NCI-H460 (cell line): ENCODE measurements at places on chromosomes 3 and 15.

- no peak for DNase-seq
Observed at GRCh38 chr3:117126946-117127546, 417.5 kb downstream of the TUSC7 start.

GRCh38 chr15:98604983-98605382 lies 43.4 kb upstream of the IGF1R start:
- no peak for DNase-seq

DNA sequence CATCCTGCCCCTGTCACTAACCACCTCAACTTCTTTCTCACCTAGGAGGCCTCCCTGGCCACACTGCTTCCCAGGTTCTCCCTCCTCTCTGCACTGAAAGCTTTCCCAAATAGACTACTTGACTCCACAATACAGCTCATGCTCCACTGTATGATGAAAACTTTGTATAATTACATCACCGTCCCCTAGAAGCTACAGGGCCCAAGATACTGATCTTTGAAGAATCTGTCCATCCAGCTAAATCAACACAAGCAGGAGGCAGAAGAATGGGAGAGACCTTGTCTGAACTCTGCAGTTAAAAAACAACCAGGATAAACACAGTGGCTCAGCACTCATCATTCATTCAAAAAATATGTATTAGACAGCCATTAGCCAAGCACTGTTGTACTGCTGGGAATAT lies 26.4 kb upstream of the RPS17 start:
- no peak for DNase-seq

DNA sequence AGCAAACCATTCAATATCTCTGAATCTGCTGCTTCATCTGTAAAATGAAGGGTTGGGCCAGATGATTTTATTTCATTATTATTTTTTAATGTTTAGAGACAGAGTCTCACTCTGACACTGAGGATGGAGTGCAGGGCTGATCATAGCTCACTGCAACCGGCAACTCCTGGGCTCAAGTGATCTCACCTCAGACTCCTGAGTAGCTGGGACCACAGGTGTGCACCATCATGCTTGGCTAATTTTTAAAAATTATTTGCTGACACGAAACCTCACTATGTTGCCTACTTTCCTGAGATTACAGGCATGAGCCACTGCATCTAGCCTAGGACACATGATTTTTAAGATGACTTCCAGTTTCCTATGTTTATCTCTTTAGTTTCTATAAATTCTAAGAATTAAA lies 105.8 kb downstream of the P3H2 start:
- DNase-seq = no peak

DNA sequence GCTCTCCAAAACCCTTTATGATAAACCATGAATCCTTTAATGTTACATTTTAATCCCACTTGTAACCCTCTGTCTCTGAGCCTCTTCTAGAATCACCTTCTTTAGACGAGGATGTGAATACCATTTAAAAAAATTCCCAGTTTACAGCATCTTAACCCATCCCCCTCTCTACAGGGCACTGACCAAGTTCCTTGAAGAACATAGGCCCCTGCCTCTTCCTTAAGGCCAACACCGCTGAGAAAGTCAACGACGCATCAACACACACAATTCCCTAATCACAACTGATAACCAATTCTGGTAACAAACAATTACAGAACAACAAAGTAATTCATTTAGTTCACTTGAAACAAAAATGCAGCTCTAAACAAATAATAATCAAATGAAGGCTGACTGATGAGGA lies 130.3 kb downstream of the DLG1 start:
- DNase-seq = no peak

DNA sequence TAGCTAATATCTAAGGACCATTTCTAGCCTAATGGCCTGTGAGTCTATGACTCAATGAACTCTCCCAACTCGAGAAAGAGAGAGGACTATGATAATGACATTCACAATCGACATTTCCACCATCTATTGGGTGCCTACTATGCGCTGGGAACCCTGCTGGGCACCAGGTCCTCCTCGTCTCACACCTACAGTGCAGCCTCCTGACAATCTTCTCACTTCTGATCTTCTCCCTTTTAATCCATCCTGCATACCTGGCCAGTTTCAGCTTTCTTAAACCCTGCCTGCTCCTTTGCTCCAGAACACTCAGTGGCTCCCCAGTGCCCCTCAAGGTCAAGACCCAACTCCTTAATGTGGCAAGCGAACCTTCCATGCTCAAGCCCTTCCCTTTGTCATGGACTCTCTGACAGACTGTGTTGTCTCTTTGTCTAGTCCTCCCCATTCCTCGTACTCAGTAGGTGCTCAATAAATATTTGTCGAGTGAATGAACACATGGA lies 3.5 kb upstream of the SLC6A1 start:
- no peak for DNase-seq

DNA sequence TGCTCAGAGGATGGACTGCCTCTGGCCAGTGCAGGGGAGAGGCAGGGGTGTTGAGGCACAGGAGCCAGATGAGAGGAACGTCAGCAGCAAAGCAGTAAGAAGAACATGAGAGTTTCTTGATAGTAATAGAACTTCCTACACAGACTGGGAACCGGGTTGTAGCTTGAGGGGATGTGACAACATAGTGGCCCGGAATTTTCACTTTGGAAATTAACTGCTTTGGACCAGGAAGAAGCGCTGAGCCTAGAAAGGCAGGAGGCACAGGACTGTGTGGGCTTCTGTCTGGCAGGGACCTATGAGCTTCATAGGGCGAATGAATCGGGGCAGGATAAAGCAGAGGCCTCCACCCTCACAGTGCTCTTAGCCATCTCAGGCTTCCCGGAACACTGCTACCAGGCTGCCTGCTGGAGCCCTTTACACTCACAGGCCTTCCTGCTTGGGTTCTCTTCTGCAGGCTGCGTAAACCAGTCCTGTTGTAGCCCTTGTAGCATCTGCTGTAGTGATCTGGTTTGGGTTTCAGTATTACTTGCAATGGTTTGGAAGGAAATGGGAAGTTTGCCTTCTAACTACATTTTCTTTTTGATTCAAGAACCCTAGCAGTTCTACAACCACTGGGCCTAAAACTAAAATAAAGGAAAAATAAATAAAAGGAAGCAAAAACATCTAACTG lies 3.3 kb upstream of the ADPGK start:
- DNase-seq = no peak

DNA sequence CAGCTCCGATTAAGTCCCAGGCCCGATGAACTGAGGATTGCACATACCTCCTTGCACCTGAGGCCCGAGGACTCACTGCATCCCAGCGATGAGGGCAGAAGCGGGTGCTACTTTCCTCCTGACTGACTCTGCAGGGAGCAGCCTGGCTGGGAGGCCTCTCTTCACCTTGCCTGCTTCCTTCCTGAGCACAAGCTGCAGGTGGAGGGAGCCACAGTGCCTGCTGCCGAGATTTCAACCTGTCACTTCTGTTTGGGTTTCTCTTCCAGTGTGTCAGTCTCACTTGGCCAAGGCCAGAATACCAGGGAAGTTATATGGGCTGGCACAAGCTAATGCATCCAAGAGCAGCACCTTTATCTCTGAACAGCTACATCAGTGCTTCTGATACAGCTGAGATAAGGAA lies 185.4 kb downstream of the NTRK3 start:
- no peak for DNase-seq

DNA sequence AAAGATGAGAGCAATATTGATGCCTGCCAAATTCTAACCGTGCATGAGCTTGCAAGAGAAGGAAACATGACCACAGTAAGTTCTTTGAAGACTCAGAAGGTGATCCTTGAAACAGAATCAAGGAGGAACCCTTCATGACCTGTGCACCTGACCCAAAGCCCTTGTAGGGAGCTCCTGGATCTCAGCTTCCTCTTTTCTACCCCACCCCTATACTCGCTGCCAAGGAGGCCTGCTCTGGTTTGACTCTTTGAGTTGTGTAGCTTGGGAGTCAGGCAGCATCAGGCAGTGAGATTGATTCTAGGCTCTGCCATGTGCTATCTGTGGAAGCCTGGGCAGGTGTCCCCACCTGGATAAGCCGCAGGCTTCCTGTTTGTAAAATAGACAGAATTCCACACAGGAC lies 10.6 kb downstream of the TTC21A start:
- no peak for DNase-seq

- DNase-seq = no peak
Observed at GRCh38 chr3:42500909-42501308, 1.5 kb upstream of the VIPR1 start.

- DNase-seq = no peak
Observed at GRCh38 chr15:71807125-71807629, 3.2 kb upstream of the NR2E3 start.

- DNase-seq = no peak
Observed at GRCh38 chr3:73609655-73610054, 15.1 kb downstream of the PDZRN3 start.

- no peak for DNase-seq
Observed at GRCh38 chr15:86018679-86019078, 61.0 kb upstream of the AGBL1 start.

- DNase-seq = no peak
Observed at GRCh38 chr3:146709969-146710368, 104.8 kb upstream of the PLSCR5 start.

- no peak for DNase-seq
Observed at GRCh38 chr15:62895905-62896316, 146.6 kb upstream of the TPM1 start.

DNA sequence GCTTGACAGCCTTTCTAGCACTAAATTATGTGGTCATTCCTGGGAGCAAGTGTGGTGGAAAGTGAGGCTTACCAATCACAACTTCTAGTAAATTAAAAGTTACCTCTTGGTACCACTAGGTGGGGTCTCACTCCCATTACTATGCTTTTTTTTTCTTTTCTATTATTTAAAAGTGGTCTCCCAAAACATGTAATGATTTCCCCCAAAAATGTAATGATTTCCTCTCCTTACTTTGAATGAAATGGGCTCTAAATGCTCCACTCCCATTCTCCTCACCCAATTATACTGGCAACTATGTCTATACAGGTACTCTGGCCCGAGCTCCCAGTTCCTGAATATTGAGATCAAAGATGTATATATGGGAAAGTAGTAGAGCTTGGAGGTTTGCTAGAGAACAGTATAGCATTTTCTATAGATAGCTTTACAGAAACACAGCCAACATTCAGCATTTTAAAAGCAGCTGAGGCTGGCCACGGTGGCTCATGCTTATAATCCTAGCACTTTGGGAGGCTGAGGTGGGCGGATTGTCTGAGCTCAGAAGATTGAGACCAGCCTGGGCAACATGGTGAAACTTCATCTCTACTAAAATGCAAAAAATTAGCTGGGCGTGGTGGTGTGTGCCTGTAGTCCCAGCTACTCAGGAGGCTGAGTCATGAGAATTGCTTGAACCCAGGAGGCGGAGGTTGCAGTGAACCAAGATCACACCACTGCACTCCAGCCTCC lies 70.9 kb downstream of the DCUN1D1 start:
- no peak for DNase-seq

- no peak for DNase-seq
Observed at GRCh38 chr3:17176757-17177156, 292.0 kb downstream of the PLCL2 start.

DNA sequence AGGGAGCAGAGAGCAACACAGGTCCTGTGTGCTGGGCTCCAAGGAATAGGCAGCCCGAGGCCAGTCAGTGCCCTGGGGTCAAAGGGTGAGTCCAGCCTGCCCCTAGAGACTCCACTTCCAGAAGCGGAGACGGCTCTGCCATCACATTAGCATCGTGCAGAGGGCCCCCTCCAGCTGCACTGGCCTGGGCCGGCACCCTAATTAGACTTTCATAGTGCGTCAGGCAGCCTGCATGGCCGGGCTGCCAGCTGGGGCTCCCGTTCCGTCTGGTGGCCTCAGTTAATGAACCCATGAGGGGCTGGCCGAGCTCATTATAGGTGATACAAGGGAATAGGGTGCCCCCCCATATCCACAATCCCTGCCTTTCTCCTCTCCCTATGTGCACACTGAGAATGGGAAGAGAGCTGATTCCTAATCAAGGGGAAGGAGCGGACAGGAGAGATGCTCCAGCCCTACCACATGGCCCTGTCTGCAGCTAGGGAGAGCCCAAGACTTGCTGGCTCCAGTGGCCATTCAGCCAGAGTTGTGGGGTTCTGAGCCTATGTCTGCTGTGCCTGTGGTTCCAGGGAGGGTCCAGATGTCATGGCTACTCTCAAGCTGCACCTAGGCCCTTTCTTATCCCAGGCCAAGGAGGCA lies 128.0 kb downstream of the SRGAP3 start:
- DNase-seq = no peak

GRCh38 chr3:33884701-33885100 lies 86.3 kb downstream of the PDCD6IP start:
- DNase-seq = no peak

- DNase-seq = no peak
Observed at GRCh38 chr3:64449026-64449425, 223.8 kb upstream of the PRICKLE2 start.

- DNase-seq = no peak
Observed at GRCh38 chr3:14284694-14285547, 106.3 kb downstream of the LSM3 start.

- no peak for DNase-seq
Observed at GRCh38 chr15:82653483-82654168, 6.5 kb upstream of the CPEB1 start.

DNA sequence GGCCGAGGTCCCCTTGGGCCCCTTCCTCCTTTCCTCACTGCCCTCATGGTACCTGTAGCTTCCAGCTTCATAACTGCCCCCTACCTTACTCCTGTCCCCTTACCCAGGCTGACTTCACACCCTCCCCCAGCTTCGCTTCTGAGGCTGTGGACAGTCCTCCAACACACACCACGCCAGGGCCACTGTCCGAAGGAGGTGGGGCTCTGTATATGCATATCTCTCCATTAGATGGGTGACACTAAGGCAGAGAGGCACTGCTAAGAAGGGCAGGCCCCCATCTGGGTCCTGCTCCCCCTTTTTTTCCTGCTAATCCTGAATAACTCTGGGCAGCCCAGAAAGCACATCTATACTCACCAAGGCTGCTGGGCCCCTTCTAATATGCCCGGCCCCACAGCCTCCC lies 1.0 kb upstream of the COL7A1 start:
- DNase-seq = no peak

DNA sequence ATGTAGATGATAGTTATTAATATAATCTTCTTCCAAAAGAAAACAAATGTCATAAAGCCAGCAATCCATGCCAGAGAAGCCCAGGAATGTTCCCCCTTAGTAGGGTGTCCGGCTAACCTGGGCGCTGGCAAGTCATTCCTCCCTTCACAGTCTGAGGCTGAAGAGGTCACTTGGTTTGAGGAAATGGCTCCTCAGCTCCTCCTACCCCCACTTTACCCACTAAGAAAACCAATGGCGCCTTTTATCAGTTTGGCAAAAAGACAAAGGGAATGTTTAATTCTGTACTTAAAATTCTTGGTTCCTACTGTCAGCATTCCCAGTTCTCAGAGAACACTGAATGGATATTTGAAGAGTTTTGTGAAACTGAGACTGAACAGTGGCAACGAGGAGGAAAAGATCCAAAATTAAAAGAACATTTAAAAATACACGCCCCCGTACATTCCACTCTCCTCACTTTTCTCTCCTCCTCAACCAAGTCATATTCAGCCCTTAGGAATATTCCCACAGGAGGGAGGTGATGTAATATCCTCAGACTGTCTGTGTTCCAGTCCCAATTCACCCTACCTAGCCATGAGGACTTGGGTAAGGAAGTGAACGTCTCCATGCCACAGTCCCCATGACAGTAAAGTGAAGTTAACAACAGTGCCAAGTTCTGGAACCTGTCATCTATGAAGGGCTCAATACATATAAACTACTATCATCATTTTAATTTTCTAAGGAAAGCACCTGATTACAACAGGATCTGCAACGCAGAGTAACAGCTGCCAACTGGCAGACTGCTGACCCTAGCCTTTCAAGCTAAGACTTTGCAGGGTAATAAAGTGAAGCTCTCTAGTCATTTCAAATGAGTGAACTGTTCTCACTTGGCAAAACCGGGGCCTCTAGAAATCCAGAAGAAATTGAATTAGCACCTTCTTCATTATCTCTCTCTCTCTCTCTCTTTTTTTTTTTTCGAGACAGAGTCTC lies 234.5 kb upstream of the ICE2 start:
- DNase-seq = no peak
